ENCODE measurements at places on chromosomes 3 and 15.

DNA sequence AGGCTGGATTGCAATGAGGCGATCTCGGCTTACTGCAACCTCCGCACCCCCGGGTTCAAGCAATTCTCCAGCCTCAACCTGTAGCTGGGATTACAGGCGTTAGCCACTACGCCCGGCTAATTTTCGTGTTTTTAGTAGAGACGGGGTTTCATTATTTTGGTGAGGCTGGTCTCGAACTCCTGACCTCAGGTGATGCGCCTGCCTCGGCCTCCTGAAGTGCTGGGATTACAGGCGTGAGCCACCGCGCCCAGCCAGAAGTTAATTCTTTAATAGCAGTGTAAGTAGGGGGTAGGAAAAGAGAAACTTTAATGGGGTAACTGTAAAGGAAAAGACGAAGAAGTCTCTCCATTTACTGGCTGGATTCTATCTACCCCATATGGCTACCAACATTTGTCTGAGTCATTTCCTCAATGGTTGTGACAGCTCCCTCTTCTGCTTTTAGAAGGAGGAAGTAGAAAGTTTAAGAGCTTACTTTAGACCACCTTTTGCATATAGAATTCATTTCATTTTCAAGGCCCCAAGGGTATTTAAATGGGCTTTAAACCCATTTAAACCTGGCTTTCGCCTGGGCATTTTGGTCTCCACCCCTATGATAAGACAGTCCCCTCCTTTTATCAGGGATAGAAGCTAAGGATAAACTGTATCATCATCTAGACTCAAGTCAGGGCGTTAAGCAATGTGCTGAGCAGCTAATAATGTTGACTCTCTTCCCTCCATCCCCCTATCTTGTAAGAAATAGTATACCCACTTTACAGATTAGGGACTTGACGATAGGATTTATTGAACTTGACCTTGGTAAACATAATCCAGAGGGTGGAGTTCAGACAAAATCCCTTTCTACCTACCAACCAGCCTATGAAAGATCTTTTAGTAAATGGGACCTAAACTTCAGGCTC, 1.1 kb upstream of the CDV3 start:
- DNase-seq: no peak

- no peak for DNase-seq
These were observed 29.5 kb upstream of the ZNF445 start for GRCh38 chr3:44506961-44507360.

DNA sequence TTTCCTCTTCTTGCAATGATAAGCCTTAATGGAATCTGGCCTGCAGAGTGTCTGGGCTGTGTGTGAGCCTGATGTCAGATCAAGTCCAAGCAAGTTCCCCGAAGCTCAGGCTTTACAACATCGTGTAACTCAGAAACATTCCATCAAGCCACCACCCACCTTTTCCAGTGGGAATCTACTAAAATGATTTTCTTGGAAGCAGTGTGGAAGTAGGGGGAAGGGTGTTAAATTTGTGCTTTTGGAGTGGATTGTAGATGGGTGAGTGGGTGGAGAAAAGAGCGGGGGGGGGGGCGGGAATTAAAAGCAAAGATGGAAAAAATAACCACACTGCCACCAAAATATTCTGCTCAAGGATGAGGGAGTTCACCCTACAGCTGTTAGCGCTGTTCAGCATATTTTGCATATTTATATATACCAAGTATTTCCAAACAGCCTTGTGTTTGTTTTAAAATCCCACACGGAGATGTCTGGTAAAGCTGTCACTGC, 53.6 kb downstream of the VGLL3 start:
- no peak for DNase-seq

DNA sequence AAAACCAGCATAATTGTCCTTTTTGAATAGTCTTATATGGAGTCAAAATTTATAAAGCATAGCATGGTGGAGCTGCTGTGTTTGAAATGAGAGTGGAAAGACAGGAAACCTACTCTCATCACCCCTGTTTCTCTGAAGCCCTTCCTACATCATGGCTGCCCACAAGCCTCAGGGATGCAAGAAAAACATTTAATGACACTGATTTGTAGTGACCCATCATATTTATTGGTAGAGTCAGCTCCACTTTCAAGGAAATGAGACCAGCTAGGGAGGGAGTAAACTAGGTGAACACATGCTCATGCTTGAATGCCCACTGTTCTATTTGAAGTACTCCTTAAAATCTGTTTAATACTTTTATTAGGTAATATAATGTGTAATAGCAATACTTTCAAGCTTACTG, 494.3 kb upstream of the KCNMB2 start:
- no peak for DNase-seq

DNA sequence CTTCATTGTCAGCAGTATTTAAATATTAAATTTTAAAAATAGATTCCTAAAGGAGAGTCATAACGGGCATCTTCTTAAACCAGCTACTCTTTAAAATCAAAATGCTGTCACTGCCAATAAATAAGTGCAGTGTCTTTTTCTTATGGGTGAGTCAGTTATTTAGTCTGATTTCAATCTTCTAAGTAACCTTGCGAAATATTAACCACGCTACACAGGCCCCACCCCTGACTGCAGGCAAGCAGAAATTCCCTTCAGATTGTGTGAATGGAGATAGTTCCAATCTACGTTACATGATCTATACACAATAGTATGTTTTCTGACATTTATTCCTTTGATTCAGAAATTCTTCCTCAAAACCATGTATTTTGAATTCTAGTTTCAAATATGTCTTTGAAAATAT, 141.5 kb downstream of the GADL1 start:
- DNase-seq: no peak

- no peak for DNase-seq
These were observed 1.6 kb upstream of the CHST13 start for GRCh38 chr3:126522363-126522788.

GRCh38 chr15:26355472-26356074, 417.3 kb downstream of the GABRB3 start:
- DNase-seq: no peak

- DNase-seq: no peak
These were observed 138.7 kb downstream of the KLF13 start for GRCh38 chr15:31465083-31465955.

- DNase-seq: no peak
These were observed 878 bp upstream of the RAD51 start for GRCh38 chr15:40693904-40694687.

DNA sequence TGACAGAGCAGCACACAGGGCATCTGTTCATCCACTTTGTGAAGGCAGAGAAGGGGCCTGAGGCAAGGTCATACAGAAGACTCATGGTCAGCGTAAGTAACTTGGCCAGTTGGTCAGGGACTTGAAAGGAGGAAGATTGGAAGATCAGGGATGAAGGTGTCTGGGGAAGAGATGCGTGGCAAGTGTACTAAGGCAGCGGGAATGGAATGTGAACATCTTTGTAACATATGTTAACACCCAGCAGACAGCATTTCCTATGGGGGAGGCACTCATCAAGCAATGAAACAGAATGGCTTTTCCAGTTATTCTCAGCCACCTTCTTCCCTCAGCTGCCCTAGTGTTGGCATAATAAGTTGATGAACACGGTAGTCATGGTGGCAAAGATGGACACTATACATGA, 7.8 kb upstream of the RFC4 start:
- DNase-seq: no peak

- DNase-seq: no peak
These were observed 253.9 kb downstream of the MCTP2 start for GRCh38 chr15:94485148-94485719.

DNA sequence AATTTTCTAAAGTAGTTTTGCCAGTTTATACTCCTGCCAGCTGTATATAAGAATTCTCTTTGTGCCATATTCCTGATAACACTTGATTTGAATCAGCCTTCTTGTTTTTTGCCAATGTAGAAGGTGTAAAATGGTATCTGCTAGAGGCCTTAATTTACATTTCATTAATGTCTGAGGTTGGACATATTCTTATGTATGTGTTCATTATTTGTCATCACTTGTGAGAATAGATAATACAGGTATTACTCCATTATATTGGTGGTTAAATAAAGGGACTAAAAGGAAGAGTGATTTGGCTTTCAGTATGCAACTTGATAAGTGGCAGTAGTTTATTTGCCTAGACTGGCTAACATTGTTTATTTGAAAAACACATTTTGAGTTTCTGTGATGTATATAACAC, 25.8 kb downstream of the PAK2 start:
- no peak for DNase-seq

GRCh38 chr3:139456386-139456785, 19.9 kb downstream of the RBP2 start:
- no peak for DNase-seq

GRCh38 chr15:33440900-33441299, 130.1 kb downstream of the RYR3 start:
- DNase-seq: no peak

GRCh38 chr15:65054333-65055200, 9.4 kb downstream of the SLC51B start:
- DNase-seq: no peak

- no peak for DNase-seq
These were observed 48.5 kb upstream of the PPP2R3A start for GRCh38 chr3:135917076-135917475.

DNA sequence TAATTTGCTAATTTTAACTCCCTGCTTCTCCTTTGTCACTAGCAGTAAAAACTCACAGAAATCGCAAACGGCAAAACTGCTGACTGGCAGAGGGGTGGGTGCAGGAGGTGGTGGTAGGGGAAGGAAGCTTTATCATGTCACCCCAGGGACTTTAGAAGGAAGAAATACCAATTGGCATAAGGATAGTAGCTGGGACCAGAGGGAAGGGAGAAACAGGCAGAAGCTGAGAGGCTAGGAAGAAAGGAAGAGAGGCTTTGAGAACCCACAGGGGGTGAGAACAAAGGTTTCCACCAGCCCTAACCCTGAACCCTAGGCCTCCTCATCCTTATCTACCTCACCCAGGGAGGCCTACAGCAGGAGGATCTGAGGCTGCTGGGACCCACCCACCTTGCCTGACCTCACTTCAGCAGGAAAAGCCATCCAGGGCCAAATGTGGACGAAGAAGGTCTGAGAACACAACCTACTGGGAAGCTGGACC, 10.7 kb downstream of the ITGB5 start:
- no peak for DNase-seq

- DNase-seq: no peak
These were observed 66.9 kb downstream of the SEMA5B start for GRCh38 chr3:122960652-122961051.

GRCh38 chr15:68524753-68525584, 53.8 kb upstream of the CORO2B start:
- DNase-seq: no peak

DNA sequence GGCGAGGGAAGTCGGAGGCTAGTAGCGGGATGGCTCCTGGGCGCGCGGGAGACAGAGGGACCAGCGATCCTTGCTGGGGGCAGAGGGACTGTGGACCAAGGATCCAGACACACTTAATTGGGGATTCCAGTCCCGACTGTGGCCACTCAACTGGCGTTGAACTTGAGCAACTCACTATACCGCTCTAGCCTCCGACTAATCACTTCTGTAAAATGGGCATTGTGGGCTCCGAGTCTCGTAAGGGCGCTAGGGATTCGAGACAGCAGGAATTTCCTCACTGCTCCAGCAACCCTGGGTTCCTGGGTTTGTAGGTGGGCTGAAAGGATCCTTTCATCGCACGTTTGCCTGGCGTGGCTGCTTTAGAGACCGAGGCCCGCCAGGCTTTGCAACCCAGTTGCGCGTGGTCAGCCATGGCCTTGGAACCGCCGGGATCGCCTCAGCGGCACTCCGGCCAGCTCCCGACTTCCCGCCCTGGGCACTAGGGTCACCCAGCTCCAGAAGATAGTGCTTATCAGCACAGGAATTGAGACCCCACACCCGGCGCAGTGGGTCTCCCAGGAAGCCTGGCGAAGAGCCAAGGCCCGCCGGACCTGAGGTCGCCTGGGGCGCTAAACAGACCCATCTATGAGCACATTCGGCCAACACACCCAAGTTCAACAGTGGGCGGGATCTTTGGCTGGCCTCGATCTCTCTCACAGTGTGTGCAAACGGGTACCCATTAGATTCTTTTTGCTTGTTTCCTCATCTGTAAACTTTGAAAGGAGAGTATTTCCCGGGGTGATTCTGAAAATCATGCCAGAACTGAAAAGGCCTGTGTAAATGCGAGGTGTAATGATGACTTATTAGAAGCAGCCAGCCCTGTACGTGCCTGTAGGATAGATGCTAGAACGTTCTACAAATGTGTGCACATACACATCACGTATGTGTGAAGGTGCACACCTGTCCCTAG, 9.9 kb downstream of the FOXL2 start:
- no peak for DNase-seq

DNA sequence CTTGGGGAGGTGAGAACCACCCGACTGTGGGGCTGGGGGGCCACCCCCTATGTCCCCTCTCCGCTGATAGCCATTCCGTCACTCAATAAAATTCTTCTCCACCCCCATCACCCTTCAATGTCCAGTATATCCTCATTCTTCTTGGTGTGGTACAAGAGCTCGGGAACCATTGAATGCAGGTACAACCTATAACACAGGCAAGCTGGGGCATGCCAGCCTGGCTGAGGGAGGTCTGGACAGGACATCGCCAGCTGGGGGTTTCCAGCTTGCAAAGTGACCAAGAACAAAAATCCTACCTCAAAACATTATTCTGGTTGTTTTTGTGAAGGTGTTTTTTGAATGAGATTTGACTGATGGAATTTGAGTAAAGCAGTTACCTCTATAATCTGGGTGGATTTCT, 19.6 kb upstream of the BDH1 start:
- DNase-seq: no peak

- no peak for DNase-seq
These were observed 39.2 kb downstream of the PTPN23 start for GRCh38 chr3:47420044-47420430.

DNA sequence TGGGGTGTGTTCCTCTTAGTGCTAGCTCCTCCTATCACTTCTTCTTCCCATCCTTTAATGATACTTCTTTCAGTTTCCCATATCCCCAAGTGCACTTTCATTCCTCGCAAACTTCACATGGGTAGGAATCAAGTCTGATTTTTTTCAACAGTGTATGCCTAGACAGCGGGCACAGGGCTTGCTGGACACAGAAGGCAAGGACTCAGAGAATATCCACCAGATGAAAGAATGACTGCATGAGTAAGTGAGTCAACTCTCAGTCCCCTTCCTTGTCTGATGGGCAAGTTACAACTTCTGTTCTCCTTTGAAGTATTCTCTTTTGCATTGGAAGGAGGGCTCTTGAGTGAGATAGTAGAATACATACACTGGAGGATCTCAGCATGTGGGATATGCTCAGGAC, 3.1 kb upstream of the SQOR start:
- DNase-seq: no peak

DNA sequence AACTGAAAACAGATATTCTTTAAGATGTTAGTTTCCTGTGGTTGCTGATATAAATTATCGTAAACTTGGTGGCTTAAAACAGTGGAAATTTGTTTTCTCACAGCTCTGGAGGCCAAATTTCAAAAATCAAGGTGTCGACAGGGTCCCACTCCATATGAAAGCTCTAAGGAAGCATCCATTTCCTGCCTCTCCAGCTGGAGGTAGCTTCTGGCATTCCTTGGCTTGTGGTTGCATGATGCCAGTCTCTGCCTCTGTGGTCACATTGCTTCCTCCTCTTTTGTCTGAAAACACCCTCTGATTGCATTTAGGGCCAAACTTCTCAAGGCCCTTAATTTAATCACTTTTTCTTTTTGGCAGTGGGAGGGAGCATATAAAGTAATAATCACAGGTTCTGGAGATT, 96.8 kb downstream of the PPM1L start:
- no peak for DNase-seq

- no peak for DNase-seq
These were observed 233.4 kb downstream of the MEX3B start for GRCh38 chr15:81812456-81812855.

- DNase-seq: no peak
These were observed 26.2 kb downstream of the RARB start for GRCh38 chr3:25454005-25454927.

Measured in NCI-H1417 treated with DMSO at 0.1 percent for 48 hours (cell line).